ENCODE measurements at places on chromosomes 5 and 9.

DNA sequence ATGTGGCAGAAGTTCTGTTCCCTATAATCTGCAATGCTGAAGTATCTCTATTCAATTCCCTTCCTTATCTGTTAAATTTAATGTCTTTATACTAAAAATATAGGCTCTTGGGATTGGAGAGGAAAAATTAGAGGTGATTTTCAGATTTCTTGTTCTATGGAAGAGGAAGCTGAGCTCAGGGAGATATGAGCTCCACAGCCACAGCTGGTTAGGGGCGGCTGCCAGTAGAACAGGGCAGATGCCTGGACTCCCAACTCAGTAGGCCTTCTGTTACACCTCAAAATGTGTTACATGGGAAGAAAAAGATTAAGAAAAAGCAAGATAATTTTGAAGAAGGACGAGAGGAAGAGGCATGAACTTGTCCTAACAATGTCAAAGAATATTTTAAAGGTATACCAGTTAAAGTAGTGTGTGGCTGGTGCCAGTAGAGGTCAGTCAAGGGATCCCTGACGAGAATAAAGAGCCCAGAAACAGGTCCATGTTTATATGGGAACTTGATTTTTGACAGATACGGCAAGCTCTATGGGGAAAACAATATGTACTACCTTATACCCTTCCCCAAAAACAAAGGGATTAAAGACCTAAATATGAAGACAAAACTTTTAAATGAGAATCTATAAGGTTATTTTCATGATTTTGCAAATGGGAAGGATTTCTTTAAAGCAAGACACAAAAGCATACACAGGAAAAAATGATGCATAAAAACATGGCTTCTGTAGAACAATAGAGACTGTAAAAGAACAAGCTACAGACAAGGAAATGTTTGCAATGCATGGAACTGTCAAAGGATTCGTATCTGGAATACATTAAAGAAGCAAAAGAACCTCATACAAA is 28.7 kb downstream of the DNAJC21 start:
- DNase-seq: no peak

GRCh38 chr9:92616199-92616641 is 53.7 kb downstream of the IPPK start:
- no peak for DNase-seq

GRCh38 chr5:142156839-142157463 is 48.4 kb downstream of the NDFIP1 start:
- no peak for DNase-seq

GRCh38 chr5:124419531-124419930 is 326.9 kb downstream of the ZNF608 start:
- no peak for DNase-seq

- DNase-seq: no peak
Measured at GRCh38 chr5:85159395-85159794, 774.7 kb upstream of the EDIL3 start.

All from ureter (tissue), 1 donor.